ENCODE measurements at places on chromosomes 1 and 21.

DNA sequence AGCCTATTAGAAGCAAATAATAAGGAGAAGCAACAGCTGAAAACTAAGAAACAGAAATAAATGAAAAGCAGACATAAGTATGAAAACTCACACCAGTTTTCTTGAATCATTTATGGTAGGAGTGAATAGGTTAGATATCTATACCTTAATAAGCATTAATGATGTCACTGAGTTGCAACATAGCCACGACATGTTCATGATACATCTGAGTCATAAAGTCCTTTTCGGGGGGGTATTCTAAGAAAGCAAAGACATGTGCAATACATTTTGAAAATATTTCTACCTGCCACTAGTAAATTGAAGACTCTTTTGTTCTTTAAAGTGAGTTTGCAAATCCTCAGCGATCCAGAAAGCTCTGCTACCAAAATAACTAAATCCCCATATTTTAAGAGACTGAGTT, 7.2 kb downstream of the CD34 start:
- DNase-seq = no peak

DNA sequence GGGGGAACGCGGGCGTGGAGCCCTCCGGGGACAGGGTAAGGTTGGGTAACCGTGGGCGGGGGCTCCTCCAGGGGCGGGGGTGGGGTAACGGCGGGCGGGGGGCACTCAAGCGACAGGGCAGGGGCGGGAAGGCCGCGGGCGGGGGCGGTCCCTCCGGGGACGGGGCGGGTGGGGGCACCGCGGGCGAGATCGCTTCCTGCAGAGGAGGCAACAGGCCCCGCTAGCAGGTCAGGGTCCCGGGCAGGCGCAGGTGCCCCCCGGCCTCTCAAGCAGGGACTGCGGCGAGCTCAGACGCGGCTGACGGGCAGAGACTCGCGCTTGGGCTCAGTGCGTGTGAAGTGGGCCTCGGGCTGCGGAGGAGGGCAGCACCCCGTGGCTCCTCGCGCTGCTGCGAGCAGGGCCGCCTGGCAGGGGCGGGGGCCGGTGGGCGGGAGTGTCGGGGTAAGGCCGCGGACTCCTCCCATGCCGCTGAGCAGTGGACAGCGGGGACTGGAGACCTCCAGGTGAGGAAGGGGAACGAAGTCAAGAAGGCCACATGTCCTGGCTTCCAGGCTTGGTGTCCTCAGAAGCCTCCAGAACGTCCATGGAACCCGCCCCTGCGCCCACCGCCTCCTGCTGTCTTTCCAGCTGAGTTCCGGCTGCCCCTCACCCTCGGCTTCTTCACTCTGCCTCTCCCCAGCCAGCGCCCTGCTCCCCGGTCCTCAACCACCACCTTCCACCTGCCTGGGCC, 627 bp upstream of the GNB1 start:
- peak; percentile 29 for DNase-seq

- peak; percentile 59 for DNase-seq
Measured at GRCh38 chr1:91742848-91743292, 143.1 kb downstream of the TGFBR3 start.

GRCh38 chr1:171852272-171852671, 11.0 kb downstream of the DNM3 start:
- DNase-seq = no peak

DNA sequence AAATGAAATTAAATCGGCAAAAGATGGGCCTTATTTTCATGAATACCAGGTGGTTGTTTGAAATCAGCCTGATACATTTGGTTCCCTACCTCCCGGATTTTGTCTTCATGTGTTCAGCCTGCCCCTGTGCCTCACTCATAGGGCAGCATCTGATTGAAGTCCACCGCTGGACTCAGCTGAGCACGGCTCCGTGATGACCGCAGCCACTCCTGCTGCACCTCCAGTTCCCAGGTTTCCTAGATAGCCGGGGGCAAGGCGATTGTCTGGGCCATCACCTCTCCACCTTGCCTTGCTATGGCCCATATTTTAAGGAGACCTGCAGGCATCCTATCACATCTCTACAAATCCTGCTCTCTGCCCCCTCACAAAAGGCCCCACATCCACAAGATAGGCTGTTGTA, 563.8 kb downstream of the NUF2 start:
- no peak for DNase-seq
